Large intestine (tissue), 12 donors: ENCODE measurements at places on chromosomes 11 and 22.

GRCh38 chr11:67493548-67494370 lies 10.9 kb downstream of the AIP start:
- H3K4me1 ChIP-seq, result no peaks in the 10 kb centered on the region
- no peaks in the 10 kb centered on the region for H3K27me3 ChIP-seq
- H3K4me3 ChIP-seq, result no peak overlapping the region
- H3K36me3 ChIP-seq, result peaks cover 87% of the 10 kb centered on the region

GRCh38 chr22:45731798-45732495 lies 60.3 kb downstream of the ATXN10 start:
- no peak for DNase-seq
- H3K4me1 ChIP-seq, result no peaks in the 10 kb centered on the region
- H3K27ac ChIP-seq, result no peak overlapping the region
- H3K4me3 ChIP-seq, result no peak overlapping the region

GRCh38 chr11:30414244-30414643 lies 91.3 kb downstream of the ARL14EP start:
- H3K4me3 ChIP-seq, result no peak overlapping the region
- no peaks in the 10 kb centered on the region for H3K36me3 ChIP-seq
- H3K27me3 ChIP-seq, result no peaks in the 10 kb centered on the region
- H3K27ac ChIP-seq, result no peak overlapping the region

GRCh38 chr22:27687984-27688545 lies 113.5 kb downstream of the MN1 start:
- H3K4me1 ChIP-seq, result peaks cover 4% of the 10 kb centered on the region
- H3K4me3 ChIP-seq, result no peak overlapping the region
- no peak overlapping the region for H3K27ac ChIP-seq

GRCh38 chr22:43537019-43537585 lies 125.3 kb downstream of the MPPED1 start:
- H3K27ac ChIP-seq, result no peak overlapping the region
- no peaks in the 10 kb centered on the region for H3K4me1 ChIP-seq
- DNase-seq, result no peak
- no peaks in the 10 kb centered on the region for H3K27me3 ChIP-seq
- H3K36me3 ChIP-seq, result no peaks in the 10 kb centered on the region

GRCh38 chr11:69950120-69950519 lies 128.0 kb upstream of the ANO1 start:
- H3K4me3 ChIP-seq, result no peak overlapping the region
- DNase-seq, result no peak
- peaks cover 19% of the 10 kb centered on the region for H3K4me1 ChIP-seq
- no peaks in the 10 kb centered on the region for H3K27me3 ChIP-seq
- no peak overlapping the region for H3K27ac ChIP-seq

DNA sequence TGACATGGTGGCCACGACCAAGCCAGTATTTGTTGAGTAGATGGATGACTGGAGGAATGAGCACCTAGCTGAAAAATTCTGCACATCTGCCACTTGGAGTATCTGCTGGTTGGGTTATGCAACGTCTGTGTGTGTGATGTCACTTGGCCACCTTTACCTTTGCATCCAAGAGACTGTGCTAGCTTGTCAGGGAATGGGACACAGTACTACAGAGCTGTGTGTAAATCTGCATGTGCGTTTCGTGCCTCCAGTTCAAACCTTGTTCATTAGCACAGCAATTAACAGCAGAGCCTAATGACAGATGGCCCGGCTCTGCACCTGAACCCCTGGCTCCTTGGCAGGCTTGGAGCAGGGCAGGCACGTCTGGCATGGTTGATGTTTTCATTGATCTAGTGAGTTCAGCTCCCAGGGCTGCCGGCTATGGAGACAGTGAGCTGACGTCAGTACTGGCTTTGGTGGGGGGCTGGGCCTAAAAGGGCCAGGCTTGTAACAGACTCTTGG lies 188.4 kb upstream of the NAV2 start:
- H3K27ac ChIP-seq, result no peak overlapping the region
- DNase-seq, result no peak
- no peaks in the 10 kb centered on the region for H3K27me3 ChIP-seq
- no peak overlapping the region for H3K4me3 ChIP-seq

DNA sequence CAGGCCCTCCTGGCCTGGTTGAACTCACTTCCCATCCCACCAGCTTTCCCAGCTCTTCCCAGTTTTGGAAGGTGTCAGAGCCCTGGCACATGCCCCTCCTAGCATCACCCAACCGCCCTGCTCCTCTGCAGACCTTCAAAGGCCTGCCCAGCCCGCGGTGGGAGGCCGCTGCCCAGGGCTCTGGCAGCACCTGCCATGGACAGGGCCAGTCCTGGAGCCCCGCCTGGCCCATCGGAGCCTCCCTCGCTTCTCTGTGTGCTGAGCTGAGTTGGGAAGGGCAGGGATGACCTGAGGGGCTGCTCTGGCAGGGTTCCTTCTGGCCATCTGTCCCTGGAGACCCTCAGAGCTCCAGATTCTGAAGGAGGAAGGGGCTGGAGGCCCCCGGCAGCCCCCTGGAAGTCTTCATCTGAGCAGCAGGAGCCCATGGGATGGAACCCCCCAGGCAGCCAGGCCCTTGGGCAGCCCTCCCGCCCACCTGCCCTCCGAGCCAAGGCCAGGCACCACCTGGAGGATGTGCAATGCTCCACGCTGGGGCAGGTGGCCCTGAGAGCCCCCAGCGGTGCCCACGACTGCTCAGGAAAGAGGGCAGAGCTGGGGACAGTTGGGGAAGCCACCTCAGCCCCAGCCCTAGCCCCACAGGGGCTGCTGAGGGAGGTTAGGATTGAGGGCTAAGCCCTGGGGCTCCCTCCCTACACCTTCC lies 3.6 kb downstream of the LSP1 start:
- no peak overlapping the region for H3K27ac ChIP-seq
- DNase-seq, result no peak
- H3K4me3 ChIP-seq, result no peak overlapping the region
- H3K4me1 ChIP-seq, result no peaks in the 10 kb centered on the region
- H3K27me3 ChIP-seq, result peaks cover 3% of the 10 kb centered on the region
- no peaks in the 10 kb centered on the region for H3K36me3 ChIP-seq

DNA sequence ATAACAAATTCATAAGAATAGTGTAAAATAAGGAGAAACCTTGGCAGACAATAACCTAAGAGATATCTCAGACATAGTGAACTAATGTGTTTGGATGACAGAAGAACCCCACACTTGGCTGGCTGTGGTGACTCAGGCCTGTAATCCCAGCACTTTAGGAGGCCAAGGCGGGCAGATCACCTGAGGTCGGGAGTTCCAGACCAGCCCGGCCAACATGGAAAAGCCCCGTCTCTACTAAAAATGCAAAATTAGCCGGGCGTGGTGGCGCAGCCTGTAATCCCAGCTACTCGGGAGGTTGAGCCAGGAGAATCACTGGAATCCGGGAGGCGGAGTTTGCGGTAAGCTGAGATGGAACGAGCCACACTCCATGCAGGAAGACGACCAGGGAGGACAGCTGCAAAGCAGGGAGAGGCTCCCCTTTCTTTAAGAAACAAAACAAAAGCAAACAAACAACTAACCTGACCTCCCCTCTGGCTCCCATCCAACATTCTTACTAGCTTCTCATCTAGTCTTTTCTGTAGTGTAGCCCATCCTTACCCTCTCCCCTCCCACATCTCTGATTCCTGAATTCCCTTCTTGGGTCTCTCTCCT lies 84.2 kb downstream of the ZNF280B start:
- no peak overlapping the region for H3K27ac ChIP-seq
- DNase-seq, result no peak
- no peaks in the 10 kb centered on the region for H3K4me1 ChIP-seq
- H3K36me3 ChIP-seq, result no peaks in the 10 kb centered on the region
- H3K27me3 ChIP-seq, result peaks cover 22% of the 10 kb centered on the region

DNA sequence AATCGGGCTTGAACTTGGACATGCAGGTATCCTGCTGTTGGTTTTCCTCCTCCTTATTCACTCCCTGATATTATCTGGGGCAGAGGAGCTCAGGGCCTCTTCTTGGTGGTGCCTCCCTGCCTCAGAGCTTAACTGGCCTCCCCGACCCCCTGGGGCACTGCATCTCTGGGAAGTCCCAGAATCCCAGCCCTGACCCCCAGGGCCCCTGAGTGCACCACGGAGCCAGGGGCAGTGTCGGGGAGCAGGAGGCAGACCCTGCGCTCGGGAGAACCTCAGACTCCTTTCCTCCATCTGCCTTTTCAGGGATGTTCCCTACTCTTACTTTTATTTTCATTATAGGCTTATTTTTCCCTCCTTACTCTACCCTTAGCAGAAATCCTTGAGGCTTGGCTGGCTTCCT lies 537.0 kb downstream of the BRD1 start:
- no peaks in the 10 kb centered on the region for H3K27me3 ChIP-seq
- no peaks in the 10 kb centered on the region for H3K36me3 ChIP-seq
- no peak overlapping the region for H3K4me3 ChIP-seq

DNA sequence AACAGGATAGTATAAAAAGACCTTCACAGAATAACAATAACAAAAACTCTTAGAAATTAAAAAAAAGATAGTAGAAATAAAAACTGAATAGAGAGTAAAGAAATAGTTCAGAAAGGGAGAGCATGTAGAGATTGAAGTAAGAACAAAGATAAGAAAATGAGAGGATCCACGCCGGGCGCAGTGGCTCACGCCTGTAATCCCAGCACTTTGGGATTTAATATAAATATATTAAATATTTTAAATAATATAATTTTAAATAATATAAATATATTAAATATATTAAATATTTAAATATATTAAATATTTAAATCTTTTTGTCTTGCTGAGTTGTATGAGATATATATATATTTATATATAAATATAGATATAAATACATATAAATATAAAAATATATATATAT lies 11.0 kb downstream of the APOA4 start:
- H3K4me1 ChIP-seq, result peaks cover 47% of the 10 kb centered on the region
- no peaks in the 10 kb centered on the region for H3K27me3 ChIP-seq
- no peak overlapping the region for H3K27ac ChIP-seq
- H3K36me3 ChIP-seq, result no peaks in the 10 kb centered on the region
- H3K4me3 ChIP-seq, result no peak overlapping the region

GRCh38 chr22:47409539-47410275 lies 647.3 kb downstream of the TBC1D22A start:
- no peaks in the 10 kb centered on the region for H3K27me3 ChIP-seq
- H3K4me1 ChIP-seq, result no peaks in the 10 kb centered on the region
- H3K4me3 ChIP-seq, result no peak overlapping the region
- no peak overlapping the region for H3K27ac ChIP-seq
- no peak for DNase-seq

DNA sequence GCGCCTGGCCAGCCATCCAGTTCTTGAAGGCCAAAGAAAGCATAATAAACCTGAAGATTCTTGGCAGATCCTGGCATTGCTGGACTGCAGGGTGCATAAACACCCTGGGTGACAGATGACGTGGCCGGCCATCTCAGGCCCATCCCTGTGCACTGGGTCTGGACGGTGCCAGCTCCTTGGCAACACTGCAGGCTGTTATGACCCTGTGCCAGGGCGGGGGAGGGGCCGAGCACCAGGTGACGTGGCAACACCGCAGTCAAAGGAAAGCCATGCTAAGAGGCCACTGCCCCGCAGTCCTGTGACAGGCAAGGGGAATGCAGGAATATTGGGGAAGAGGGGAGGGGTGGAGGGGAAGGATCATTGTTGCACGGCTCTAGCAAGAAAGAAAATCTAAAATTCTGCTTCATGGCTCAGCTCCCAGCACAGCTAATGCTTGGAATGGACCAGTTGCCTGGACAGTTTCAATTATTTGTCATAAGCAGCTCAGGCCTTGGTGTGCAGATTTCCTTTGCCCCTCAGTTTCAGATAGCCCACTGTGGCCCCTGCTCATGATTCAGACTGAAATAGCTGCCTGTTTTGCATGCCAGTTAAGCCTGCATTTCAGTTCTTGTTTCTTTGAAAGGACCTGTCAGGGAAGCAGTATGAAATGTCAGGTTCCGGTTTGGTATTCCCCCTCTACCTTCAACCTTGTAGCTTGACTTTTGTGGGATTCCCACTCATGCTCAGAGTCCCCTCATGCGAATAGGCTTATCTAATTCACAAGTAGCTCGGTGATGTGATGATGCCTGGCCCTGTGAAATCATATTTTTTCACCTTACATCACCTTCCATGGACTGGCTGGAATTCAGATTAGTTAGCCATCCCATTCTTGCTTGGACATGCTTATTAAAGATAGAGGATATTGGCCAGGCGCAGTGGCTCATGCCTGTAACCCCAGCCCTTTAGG lies 29.7 kb upstream of the DDX6 start:
- H3K4me3 ChIP-seq, result no peak overlapping the region
- H3K4me1 ChIP-seq, result no peaks in the 10 kb centered on the region
- H3K27me3 ChIP-seq, result no peaks in the 10 kb centered on the region

GRCh38 chr11:75090671-75091177 lies 6.0 kb downstream of the OR2AT4 start:
- DNase-seq, result no peak
- no peaks in the 10 kb centered on the region for H3K36me3 ChIP-seq
- H3K27me3 ChIP-seq, result no peaks in the 10 kb centered on the region
- H3K4me1 ChIP-seq, result peaks cover under 1% of the 10 kb centered on the region
- H3K27ac ChIP-seq, result no peak overlapping the region
- no peak overlapping the region for H3K4me3 ChIP-seq

GRCh38 chr22:41250127-41250526 lies 9.4 kb upstream of the CHADL start:
- no peaks in the 10 kb centered on the region for H3K4me1 ChIP-seq
- no peak for DNase-seq
- no peak overlapping the region for H3K4me3 ChIP-seq
- H3K27me3 ChIP-seq, result no peaks in the 10 kb centered on the region
